LHCN-M2 (cell line): ENCODE measurements at places on chromosomes 2 and 18. TPM values are rescaled to one million over a fixed set of nuclear protein-coding genes. Genes with fewer than 3 reads are reported as not detected.

- DNase-seq = no peak
These were observed 123.5 kb upstream of the BOD1L2 start for GRCh38 chr18:57023275-57023882.

DNA sequence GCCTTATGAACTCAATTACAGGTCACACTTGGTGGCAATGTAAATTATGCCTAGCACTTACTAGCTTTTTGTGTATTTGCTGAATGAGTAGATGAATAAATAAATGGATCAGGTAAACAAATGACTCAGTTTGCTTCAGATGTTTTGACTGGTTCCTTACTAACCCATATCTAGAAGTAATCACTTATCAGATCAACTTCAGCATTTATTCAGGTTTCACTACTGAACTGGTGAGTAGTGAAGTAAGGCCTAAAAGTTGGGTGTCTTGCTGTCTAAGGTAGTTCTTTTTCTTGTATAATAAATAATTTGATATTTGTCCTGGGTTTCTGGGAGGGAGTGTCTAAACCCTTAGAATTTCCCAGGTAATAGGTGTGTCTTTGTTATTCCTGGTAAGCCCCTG is 205.0 kb downstream of the UXS1 start:
- DNase-seq = no peak

The NGEF gene
- total RNA-seq = 0.26 and 0.34 TPM in 2 replicates

- DNase-seq = no peak
These were observed 69.9 kb downstream of the CHRNA1 start for GRCh38 chr2:174694196-174694878.

GRCh38 chr2:24046930-24047702 is at the start of gene WDCP:
Gene WDCP (minus strand): TSS chr2:24047391. CDS start chr2:24039494, 7,897 bp downstream.
- peak; percentile 98 for DNase-seq
